Fibroblast of skin of left quadriceps (primary cell): ENCODE measurements at places on chromosomes 1 and 21.

DNA sequence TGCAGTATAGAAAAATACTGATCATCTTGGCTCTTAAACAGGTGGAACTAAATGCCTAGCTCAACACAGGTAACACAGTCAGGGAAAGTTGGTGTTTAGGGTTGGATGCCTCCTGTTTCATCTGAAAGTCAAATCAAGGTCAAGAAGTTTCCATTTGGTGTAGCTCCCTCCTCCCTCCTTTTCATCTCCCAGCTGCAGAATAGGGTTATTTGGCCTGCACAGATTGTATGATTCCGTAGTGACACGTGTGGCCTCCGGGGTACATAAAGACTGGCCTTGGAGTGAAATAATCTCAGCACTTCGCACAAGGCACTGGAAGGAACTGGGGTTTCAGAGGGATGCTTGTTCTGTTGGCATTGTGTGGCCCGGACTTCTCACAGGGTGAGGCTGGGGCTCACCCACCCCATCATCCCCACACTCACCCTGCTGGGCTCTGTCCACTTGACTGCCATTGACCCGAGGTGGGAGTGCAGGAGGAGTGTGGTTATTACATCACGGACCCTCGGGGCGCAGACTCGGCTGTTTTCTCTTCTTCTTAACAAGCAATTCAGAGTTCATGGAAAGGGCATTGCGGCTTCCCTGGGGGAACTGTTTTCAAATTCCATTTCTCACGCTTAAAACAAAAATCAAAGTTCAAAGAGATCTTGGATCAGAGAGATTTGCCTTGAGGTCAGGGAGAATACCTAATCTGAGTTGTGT, 18.4 kb downstream of the IGSF5 start:
- DNase-seq = no peak

GRCh38 chr1:236063919-236064673, 794 bp downstream of the NID1 start:
- peak; percentile 56 for DNase-seq

- no peak for DNase-seq
Measured at GRCh38 chr1:154962156-154962749, 671 bp upstream of the PYGO2 start.

DNA sequence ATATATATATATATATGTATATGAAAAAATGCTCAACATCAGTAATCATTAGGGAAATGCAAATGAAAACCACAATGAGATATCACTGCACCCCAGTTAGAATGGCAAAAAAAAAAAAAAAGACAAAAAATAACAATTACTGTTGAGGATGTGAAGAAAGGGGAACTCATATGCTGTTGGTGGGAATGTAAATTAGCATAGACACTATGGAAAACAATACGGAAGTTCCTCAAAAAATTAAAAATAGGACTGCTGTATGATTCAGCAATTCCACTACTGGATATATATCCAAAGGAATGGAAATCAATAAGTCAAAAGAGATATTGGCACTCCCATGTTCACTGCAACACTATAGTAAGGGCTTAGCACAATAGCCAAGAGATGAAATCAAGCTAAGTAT, 41.5 kb upstream of the CTBS start:
- DNase-seq = no peak

DNA sequence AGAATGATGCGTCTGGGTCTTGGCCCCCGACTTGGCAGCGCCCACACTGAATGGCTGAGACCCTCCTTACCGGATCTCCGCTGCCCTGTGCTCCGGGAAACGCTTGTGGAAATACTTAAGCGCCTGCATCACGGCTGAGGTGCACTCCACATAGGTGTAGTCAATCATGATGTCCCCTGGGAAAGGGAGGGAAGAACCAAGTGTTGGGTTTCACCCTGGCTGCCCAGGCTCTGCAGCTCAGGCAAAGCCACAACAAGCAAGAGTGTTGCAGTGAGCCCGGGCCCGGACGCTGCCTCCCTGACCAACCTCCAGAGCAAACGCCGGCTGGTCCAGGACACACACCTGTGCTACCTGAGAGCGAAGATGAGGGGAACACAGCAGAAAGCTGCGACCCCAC, 21.5 kb upstream of the SPATC1L start:
- no peak for DNase-seq

DNA sequence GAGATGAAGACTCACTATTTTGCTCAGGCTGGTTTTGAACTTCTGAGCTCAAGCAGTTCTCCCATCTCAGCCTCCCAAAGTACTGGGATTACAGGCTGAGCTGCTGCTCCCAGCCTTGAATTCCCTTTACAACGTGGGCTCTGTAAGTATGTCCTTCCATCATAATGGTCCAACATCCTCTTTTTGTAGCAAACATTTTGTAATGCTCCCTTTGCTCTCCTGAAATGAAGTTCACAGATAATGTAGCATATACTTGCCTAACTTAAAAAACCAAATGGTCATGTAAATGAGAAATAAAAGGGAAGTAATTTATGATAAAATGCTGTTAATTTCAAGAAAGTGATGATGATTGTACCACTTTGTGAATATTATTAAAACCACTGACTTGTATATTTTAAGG, 30.5 kb upstream of the THEM4 start:
- no peak for DNase-seq

- DNase-seq = no peak
Measured at GRCh38 chr1:200247518-200247917, 162.3 kb downstream of the ZNF281 start.

- DNase-seq = no peak
Measured at GRCh38 chr1:54542962-54543539, 5.0 kb upstream of the ACOT11 start.

- DNase-seq = peak; percentile 32
Measured at GRCh38 chr1:26363549-26364448, 8.8 kb downstream of the ZNF683 start.

GRCh38 chr1:150186789-150187559, 37.3 kb downstream of the PLEKHO1 start:
- DNase-seq = no peak

- no peak for DNase-seq
Measured at GRCh38 chr1:29254346-29254745, 18.0 kb downstream of the PTPRU start.

GRCh38 chr1:209176866-209177430, 406.6 kb upstream of the CAMK1G start:
- DNase-seq = no peak

DNA sequence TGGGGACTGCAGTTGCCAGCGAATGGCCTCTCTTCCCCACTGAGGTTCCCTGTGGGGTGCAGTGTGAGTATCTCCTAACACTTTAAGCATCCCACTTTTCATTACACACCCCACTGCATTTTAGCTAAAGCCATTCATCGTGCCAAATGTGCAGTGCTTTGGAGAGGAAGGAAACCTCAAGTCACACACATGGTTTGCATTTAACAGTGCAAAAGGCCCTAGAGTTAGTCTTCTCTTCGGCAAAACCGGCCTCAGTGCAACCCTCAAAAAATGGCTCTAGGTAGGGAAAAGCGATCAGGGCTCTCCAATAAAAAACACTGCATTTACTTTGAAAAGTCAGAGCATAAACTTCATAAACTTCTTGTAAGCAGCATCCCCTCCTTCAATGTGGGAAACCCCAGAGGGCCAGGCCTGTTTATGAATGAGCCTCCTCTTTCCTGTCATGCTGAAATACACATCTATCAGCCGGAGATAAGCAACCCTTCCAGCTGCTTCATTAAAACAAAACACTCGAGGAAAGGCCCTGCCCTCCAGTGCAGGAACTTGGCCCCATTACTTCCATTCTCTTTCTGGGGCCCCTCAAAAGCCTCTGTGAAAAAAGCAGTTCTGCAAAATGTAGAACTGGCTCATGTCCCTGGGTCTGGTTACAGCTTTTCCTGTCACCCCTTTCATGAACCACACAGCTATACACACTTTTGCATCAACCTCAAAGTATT, 184.0 kb downstream of the CDC7 start:
- DNase-seq = peak; percentile 51

GRCh38 chr1:224107282-224107625, 6.7 kb upstream of the FBXO28 start:
- DNase-seq = no peak

DNA sequence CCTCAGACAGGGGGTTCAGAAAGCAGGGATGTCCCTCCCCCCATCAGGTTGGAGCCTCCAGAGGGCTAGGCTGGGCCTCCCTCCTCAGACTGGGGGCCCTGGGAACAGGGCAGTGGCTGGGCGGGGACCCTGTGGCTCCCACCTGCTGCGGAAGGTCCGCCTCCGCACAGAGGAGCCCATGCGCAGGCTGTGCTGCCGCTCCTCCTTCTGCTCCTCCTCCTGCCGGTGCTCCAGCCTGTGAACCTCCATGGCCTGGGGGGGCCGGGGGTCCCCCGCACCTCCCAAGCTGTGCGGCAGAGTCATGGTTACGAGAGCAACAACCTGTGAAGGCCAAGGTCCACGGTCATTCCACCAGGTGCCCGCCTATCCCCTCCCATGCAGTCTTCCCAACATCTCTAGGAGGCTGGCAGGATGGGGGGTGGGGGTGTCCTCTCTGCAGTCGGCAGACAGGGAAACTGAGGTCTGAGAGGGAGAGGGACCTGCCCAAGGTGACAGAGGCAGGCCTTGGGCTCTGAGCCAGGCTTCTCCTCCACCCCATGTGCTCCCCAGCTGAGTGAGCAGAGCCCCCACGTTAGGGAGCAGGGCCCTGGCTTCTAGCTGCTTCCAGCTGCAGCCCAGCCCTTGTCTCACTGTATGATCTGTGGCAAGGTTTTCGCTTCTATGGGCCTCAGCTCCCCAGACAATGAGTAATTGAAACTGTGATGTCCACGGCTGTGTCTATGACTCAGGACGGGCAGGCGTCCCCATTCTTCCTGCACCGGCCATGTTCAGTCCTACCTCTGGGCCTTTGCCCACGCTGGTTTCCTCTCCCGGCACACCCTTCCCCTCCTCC, 3.4 kb downstream of the MYOM3 start:
- peak; percentile 23 for DNase-seq

GRCh38 chr1:183898001-183898396, 93.1 kb downstream of the RGL1 start:
- no peak for DNase-seq

- DNase-seq = no peak
Measured at GRCh38 chr1:7644086-7644485, 127.0 kb upstream of the VAMP3 start.

DNA sequence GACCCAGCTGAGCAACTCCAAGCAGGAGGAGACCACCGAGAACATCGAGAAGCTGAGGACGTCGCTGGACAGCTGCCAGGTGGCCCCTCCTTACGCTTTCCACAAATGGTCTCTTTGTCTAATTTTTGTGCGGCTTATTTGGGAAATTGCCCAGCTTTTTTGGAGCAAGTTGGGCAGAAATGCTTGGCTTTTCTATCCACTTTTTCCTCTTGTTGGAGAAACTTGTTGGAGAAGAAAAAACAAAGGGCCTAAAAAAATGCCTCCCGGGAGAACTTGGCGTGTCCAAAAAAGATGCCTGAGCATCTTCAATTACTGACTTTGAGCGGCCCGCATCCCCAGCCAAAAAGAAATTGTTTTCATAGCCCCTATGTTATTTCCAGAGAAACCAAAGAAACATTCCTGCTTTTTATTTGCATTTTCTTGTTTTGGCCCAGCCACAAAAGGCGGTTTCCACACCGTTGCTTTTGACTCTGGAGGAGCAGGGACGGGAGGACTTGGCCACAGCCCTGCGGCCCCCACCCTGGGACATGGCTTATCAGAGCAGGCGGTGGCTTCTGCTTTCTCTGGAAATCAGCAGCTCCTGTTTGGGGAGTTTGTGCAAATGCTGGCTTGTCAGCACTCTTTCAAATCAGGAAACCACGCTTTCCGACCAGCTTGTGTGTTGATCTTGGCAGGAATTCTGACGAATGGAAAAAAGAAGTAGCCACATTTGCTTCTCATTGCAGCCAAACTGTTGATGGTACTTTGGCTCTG, 81.2 kb upstream of the EFHD2 start:
- peak; percentile 57 for DNase-seq

DNA sequence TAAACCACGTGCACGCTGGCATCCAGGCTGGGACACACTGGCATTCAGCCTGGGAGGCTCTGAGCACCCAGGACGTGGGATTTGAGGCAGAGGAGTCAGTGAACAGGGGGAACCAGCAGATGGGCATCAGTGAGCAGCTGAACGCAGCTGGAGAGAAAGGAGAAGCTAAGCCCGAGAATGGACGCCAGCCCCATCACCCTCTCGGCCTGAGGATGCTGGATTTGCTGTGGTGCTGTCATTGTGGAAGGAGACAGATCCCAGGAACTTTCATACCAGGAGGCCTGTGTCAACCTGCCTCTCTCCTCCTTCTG, 132.8 kb downstream of the PGBD5 start:
- DNase-seq = no peak

DNA sequence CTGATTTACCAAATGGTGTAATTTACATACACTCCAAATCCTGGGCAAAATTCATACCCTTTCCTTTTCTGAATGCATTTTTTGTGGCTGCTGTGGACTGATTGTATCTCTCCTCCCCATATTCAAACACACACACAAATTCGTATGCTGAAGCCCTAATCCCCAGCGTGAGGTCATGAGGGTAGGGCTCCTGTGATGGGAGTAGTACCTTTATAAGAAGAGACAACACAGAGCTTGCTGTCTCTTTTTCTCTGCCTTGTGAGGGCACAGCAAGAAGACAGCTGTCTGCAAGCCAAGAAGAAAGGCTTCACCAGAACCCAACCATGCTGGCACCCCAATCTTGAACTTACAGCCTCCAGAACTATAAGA, 24.4 kb downstream of the DUSP10 start:
- no peak for DNase-seq

GRCh38 chr1:219788091-219788490, 140.3 kb downstream of the SLC30A10 start:
- DNase-seq = no peak

DNA sequence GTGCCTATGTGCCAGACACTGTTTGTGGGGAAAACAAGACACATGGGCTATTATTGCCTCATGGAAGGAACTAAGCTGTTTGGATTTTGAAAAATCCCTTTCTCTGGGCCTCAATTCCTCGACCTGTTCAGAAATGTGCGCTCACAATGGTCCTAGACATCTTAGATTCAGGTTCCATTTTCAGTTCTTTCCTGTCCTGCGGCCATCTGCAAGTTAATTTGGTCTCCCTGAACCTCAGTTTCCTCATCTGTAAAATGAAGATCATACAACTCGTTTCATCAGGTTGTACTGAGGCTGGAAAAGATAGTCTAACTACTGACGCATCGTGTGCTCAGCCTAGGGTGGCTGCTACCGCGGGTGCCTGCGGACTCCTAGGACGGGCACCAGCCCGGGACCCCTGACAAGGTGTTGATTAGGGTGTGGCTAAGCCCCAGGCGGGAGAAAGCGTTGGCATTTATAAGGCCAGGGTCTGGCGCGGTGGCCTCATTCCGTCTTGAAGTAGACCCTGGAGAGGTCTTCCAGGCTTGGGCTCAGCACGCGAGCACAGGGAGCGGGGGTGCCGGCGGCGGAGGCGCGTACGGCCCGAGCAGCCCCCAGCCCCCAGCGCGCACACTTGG, 493 bp upstream of the ELOA start:
- no peak for DNase-seq
